ENCODE measurements at places on chromosomes 3 and 15.

- no peak for DNase-seq
These were observed 109.8 kb upstream of the MANF start for GRCh38 chr3:51275111-51275805.

- DNase-seq, result no peak
These were observed 173.2 kb downstream of the ALCAM start for GRCh38 chr3:105539897-105540296.

GRCh38 chr3:79661896-79662295, 105.9 kb downstream of the ROBO1 start:
- no peak for DNase-seq

DNA sequence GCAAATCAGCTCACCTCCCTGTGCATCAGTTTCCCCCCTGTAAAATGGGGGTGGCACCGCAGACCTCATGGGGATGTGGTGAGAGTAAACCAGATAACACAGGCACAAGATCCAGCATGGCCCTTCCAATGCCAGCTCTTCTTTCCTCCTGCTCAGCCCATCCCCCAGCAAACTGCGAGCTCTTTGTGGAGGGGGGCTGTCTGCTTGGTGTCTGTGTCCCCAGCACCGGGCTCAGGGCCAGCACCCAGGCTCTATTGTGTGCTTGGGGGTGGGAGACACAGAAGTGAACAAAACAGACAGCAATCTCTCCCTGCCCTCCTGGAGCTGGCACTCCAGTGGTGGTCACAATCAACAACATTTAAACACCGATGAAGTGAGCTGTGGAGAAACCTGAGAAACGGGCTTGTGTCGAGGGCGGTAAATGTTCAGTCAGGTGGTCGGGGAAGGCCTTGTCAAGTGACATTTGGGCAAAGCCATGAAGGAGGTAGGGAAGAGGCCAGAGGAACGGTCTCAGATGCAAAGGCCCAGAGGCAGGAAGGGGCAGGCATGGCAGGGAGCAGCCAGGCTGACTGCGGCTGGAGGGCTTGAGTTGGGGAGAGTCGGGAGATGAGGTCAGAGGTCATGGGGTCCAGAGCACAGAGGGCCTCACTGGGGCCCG, 28.4 kb downstream of the GRIP2 start:
- no peak for DNase-seq

Data from SW480 (cell line).